ELR (cell line): ENCODE measurements at places on chromosomes 2 and 18.

DNA sequence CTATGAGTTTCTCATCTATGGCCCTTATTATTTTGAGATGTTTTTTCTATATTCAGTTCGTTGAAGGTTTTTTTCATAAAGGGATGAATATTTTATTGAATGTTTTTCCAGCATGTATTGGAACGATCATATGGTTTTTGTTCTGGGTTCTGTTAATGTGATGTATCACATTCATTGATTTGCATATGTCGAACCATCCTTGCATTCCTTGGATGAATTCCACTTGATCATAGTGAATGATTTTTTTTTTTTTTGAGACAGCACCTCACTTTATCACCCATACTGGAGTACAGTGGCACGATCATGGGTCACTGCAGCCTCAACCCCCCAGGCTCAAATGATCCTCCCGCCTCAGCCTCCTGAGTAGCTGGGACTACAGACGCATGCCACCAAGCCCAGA, 5.5 kb upstream of the NEMP2 start:
- no peak for DNase-seq

DNA sequence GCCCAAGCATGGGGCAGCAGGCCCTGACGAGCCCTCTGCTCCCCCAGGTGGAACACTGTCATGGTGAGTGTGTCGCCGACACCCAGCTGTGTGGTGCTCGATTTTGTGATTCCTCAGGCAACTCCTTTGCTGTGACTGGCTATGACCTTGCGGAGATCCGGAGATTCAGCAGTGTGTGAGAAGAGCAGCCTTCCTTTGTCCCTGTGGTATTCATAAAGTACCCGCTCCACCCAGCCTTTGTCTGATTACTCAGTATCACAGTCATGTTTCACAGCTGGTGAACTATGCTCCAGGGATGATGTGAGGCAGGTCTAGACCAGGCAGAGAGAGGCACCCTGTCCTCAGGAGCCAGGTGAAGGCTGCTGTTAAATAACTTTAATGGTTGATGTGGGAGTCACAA, 4.0 kb downstream of the WDR54 start:
- DNase-seq, result peak; percentile 22

GRCh38 chr2:138502255-138503086, 901 bp downstream of the SPOPL start:
- peak; percentile 22 for DNase-seq

GRCh38 chr18:57023275-57023882, 123.5 kb upstream of the BOD1L2 start:
- no peak for DNase-seq

GRCh38 chr2:198376677-198377076, 572.3 kb downstream of the PLCL1 start:
- peak; percentile 48 for DNase-seq

DNA sequence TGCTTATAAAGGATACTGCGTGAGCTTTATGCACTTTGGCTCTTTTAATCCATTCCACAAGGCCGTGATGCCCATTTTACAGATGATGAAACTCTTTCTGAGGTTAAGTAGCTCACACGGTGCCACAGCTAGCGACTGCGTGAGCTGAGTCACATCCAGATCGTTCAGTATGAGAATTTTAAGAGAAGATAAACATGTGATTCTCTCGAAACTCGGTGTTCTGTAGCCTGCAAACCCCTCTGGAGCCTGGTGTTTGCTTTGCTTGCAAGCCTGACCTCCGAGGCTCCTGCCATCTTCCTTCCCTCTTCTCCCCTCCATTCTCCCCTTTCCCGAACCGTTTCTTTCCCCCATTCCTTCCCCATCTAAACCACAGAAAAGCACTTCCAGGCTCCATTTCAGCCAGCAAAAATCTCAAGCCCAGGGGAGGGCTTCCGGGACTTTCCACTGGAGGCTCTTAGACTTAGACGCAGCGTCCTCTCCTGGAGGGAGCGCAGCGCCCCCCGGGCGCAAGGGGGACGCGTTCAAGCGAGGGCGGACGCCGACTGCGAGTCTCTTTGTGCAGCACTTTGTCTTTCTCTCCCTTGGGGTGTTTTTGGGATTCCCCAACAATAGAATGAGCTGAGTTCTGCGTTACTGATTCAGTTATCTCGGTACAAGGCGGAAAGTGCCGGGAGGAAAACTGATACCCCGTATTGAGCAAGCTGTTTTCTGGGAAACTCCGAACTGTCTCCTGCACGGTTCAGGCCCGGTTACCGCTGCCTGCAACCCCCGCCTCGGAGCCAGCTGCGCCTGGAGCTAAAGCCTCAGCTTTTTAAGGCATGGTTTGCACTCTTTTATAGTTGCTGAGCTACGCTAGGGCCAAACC, 38.0 kb downstream of the CYP1B1 start:
- peak; percentile 58 for DNase-seq

GRCh38 chr2:176149481-176149938, 1.8 kb upstream of the HOXD4 start:
- DNase-seq, result no peak

DNA sequence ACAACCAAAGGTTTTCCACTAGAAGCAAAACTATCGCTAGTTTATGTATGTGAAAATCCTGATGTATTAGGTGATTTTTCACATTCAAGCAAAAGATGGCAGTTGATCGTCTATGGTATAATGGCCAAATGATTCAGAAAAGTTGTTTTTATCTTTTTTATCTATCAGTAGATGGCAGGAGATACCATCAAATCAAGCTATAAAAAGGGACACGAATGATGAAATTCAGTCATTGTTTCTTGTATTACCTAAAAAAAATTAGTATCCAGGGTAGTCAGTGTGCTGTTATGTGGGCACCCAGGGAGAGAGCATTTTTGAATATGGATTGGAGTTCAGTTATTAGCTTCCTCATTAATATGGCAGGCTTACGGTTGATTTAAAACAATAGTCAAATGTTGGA, 22.9 kb upstream of the CAVIN2 start:
- DNase-seq, result peak; percentile 44

DNA sequence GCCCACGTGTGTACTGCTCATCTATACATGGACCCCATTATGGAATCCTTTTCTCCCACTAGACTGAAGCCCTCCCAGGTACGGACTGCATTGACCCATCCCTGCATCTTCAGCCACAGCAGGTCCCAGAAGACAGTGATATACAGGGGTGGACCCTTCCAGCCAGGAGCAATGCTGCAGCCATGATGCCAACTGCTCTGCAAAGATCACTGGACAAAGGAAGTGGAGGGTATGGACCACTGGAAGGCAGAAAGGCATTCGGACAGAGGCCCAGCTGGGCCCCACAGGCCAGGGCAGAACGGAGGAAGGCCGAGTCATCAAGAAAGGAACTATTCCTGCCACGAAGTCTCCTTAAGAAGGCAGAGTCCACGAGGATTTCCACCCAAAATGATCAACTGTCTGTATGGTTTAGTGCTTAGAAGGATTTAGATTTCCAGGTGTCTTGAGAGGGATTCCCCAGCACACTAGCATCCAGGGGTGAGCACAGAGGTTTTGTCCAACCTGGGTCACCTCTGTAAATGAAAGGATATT, 93.4 kb downstream of the TWIST2 start:
- no peak for DNase-seq

GRCh38 chr2:88601286-88601685, 26.0 kb downstream of the EIF2AK3 start:
- no peak for DNase-seq

- DNase-seq, result no peak
Observed at GRCh38 chr2:120601566-120601965, 134.1 kb upstream of the GLI2 start.

DNA sequence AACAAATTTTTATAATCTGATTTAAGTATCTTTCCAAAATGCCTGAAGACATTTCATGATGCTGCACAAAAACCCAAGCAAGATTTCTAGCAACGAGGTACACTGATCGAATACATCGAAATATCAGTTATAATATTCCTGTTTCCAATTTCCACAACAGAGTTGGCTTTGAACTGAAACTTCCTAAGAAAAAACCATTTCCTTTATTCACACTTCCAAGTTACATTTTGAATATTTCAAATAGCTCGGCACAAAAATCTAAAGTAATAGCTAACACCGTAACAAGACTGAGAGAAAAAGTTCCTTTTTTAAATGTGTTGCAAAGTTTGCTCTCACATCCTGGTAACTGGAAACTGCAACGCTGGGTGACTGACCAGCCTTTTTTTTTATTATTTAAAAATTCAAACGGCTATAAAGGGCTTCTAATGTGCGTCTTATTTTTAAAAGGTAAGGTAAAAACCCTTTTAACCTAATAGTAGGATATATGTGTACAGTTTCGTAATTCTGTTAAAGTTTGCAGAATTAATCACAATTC, 1.7 kb downstream of the HNRNPLL start:
- peak; percentile 28 for DNase-seq

- no peak for DNase-seq
Observed at GRCh38 chr2:112939425-112939824, 28.5 kb downstream of the IL37 start.
